Activated naive CD8-positive, alpha-beta T cell treated with anti-CD3 and anti-CD28 coated beads for 36 hours (primary cell): ENCODE measurements at places on chromosomes 5 and 9. TPM values are rescaled to one million over a fixed set of nuclear protein-coding genes. Genes with fewer than 3 reads are reported as not detected.
A peak's percentile ranks its signal among the peaks of the same experiment; 100 is the strongest.

Gene PPIC
- total RNA-seq: not detected

Gene SPATA31E1
- not detected for total RNA-seq

- no peak for DNase-seq
Measured at GRCh38 chr5:176659512-176659839, 12.2 kb downstream of the TSPAN17 start.

DNA sequence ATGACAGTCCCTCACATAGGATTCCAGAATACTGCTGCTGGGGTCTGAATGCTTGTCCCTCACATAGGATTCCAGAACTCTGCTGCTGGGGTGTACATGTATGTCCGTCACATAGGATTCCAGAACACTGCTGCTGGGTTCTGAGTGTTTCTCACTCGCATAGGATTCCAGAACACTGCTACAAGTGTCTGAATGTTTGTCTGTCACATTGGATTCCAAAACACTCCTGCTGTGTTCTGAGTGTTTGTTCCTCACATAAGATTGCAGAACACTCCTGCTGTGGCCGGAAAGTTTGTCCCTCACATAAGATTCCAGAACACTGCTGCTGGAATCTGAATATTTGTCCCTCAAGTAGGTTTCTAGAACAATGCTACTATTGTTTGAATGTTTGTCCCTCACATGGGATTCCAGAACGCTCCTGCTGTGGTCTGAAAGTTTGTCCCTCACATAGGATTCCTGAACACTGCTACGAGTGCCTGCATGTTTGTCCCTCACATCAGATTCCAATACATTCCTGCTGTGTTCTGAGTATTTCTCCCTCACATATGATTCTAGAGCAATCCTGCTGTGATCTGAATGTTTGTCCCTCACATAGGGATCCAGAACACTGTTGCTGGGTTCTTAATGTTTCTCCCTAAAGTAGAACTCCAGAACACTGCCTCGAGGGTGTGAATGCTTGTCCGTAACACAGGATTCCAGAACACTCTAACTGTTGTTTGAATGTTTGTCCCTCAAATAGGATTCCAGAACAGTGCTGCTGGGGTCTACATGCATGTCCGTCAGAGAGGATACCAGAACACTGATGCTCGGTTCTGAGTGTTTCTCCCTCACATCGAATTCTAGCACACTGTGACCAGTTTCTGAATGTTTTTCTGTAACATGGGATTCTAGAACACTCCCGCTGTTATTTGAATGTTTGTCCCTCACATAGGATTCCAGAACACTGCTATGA, 200.4 kb downstream of the FOXD4L6 start:
- DNase-seq: no peak

- DNase-seq: no peak
Measured at GRCh38 chr5:7474821-7475403, 79.0 kb downstream of the ADCY2 start.

- DNase-seq: no peak
Measured at GRCh38 chr5:68080282-68081050, 135.1 kb upstream of the PIK3R1 start.

Gene IFNA13
- total RNA-seq: not detected

Gene CCL21
- total RNA-seq: not detected

GRCh38 chr5:157613385-157614245, 38.0 kb upstream of the ADAM19 start:
- no peak for DNase-seq

GRCh38 chr5:83388608-83389007, 82.9 kb upstream of the VCAN start:
- no peak for DNase-seq

DNA sequence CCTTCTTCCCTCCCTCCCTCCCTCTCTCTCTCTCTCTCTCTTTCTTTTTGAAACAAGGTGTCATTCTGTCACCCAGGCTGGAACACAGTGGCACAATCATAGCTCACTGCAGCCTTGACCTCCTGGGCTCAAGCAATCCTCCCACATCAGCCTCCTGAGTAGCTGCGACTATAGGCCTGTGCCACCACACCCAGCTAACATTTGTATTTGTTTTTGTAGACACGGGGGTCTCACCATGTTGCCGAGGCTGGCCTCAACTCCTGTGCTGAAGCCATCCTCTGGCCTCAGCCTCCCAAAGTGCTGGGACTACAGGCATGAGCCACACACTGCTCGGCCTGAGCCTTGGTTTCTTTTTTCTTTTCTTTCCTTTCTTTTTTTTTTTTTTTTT, 45.8 kb downstream of the PLPP7 start:
- DNase-seq: no peak

GRCh38 chr9:136779808-136780207, 11.3 kb upstream of the TMEM141 start:
- no peak for DNase-seq

Gene TCF7
- total RNA-seq: 66.4 TPM

DNA sequence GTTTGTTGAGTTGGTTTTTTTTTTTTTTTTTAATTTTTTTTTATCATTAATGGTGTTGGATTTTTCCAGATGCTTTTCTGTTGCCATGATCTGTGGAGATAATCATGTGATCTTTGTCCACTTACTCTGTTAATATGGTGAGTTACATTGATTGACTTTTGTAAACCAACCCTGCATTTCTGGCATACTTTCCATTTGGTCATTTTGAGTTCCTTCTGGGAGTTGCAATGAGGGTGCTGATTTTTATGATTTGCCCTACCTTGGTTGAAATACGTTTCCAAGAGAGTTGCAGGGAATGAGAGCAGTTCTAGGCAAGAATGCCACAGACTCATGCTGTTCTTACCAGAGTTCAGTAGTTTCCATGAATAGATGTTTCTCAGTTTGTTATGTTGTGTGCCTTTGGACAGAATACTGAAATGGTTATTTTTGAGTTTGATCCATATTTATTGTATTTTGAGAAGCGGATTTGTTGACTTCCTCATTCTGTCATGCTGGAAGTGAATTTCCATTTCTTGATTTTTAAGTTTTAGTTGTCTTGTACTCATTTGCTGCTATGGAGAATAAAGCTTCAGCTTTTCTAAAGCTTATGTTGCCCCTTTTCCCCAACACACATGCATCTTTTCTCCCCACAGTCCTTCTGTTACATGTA, 69.0 kb downstream of the SCAMP1 start:
- no peak for DNase-seq

Gene CNTLN
- 0.68 TPM for total RNA-seq

GRCh38 chr9:92714016-92714415, 44.1 kb upstream of the IPPK start:
- no peak for DNase-seq

DNA sequence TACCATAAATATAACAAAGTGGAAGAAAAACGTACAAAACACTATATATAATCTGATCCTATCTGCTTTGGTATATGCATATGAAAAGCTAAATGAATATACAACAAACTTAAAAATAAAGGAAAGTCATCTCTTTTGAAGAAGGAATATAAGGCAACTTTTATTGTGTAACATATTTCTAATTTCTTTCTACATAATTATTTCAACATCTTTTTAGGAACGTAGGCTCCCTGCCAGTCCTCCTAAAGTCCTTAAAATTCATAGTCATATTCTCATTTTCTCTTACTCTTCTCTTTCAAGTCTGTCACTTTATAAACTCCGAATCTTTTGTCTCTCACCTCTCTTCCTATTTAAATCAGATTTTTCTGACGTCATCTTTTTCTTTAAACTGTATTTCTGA, 9.6 kb downstream of the DEPDC1B start:
- DNase-seq: no peak

Gene GLIPR2
- 5.3 TPM for total RNA-seq

- DNase-seq: no peak
Measured at GRCh38 chr5:1856596-1857255, 26.0 kb downstream of the IRX4 start.

DNA sequence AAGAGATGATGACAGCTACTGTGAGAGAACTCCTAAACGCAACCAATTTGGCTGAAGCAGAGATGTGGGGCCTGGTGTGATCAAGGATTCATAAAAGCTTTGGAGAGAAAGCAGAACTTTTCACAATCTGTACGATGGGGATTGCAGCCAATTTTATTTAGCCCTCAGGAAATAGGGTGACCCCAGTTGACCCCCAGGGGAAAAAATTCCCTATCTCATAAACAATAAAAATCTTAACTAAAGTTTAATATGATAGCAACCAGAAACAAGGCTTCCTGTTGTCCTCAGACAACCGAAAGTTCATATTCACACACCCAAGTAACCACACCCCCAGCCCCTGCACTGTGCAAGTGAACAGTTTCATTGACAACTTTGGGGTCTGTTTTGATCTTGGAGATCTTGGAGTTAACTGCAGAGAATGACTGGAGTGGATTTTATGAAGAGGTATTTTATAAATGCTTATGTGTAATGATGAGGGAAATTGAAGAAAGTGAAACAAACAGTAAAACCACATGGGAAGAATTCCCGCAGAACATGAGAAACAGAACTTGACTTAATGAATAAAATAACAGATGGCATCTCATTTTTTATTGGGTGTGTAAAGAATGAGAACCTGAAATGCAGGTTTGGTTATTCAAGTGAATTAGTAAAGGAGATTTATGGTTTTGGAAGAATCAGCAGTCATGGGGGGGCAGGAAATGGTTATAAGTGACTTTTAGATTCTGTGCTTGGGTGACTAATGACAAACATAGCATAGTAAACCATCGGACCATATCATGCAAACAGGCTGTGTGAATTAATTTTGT, 94.5 kb downstream of the PDE4D start:
- DNase-seq: peak; percentile 15

DNA sequence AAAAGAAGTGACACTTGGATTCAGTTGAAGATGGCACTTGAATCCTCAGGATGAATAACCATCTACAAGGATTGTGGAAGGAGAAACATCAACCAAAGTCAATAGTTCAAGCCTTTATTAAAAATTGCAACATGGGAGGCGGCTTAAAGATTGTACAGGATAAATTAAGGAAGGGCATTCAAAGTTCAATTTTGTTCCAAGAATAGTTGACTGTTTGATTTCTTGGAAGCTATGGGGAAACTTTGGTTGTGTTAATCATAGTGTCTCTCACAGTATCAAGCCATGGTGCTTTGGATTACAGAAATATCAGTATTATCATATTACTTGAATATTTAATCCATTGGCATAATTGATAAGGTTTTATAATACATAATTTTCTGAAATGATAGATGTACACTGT, 1844.3 kb downstream of the MAT2B start:
- no peak for DNase-seq

- DNase-seq: peak; percentile 8
Measured at GRCh38 chr5:133754575-133755169, 142.3 kb upstream of the FSTL4 start.

DNA sequence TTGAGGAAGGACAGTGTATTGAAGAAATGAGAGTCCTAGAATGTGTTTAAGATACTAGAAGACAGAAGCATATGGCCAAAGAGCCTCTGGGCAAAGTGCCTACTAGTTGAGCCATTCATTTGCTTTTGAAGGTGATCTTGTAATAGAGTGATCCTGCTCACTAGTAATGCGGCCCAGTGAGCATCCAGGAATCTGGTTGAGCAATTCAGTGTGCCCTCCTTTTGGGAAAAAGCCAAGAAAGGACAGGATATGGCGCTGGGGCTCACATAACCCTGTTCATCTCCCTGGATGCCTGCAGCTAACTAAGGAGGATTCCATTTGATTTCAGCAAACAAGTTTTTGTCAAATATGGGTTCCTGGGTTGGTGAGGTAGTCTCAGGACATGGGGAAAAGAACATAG, 16.3 kb downstream of the ADAM19 start:
- no peak for DNase-seq

Gene ALDH1A1
- total RNA-seq: not detected

DNA sequence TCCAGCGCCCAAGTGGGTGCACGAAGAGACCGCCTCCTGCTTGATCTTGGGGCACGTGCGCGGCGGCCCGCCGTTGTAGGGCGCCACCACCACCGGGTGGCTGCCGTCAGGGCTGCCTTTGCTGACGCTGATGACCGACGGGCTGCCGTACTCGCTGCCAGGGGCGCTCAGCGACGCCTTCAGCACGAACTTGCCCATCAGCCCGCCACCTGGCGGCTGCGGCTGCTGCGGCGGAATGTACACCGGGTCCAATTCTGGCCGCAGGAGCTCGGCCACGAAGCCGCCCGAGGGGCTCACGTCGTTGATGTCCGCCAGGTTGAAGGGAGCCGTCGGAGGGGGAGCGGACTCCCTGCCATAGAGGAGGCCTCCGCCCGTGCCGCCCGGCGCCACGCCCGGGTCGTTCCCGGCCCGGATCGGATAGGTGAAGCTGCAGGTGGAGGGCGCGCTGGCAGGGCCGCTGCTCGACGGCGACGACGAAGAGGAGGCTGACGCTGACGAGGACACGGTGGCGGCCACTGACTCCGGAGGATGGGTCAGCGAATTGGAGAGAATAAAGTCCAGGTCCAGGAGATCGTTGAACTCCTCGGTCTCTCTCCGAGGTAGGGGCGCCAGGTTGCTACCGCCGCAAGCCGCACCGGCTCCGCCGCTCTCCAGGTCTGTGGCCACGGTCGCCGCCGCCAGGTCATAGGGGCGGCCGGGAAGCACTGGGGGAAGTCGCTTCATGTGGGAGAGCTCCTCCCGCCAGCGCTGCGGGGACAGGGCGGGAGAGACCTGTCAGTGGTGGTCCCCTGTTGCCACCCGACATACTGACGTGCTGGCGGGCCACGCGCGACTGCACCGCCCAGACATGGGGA, 1.8 kb downstream of the KLF4 start:
- DNase-seq: peak; percentile 38

- DNase-seq: peak; percentile 55
Measured at GRCh38 chr5:146565764-146566367, 49.9 kb upstream of the GPR151 start.

DNA sequence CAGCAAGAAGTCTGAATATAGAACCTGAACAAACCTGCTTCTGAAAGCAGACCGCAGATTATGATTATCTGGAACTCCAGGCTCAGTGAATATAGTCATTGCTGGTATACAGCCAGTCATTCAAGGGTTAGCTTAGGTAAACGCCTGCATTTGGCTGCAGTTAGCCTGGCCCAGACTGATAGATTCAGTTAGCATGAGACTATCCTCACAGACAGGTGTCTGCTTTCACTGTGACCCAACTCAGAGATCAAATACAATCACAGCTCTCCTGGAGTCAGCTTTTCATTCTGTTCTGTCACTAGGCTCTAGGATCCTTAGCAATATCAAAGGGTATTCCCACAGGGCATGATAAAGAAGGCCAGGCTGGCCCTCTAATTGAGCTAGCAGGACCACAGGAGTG, 138.6 kb upstream of the PLCXD3 start:
- DNase-seq: no peak

DNA sequence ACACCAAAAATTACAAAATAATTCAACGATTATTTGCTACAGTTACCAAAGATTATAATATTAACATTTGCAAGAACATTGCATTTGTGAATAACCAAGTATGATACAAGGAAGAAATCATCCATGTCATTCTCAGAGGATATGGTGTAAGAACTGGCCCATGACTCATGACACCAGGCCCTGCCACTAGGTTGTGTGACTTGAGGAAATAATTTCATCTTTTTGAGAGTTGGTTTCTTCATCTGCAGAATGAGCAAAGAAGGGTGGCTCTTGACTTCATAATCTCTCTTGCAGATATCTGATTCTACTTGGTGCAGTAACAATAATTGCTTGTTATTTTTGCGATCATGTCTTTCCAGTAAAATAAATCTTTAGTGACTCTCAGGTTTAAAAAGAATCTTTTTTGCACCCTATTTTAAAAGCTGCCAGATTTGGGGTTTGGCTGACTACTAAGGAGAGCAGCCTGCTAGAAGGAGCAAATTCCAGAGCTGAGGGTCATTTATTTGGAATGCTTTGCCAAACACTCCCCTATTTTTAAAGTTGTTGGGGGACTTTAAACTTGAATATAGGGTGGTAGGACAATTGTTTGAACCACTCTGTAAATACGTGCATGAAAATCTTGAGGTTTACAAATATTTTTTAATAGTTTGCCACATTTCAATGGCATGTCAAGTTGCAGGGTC, 23.5 kb downstream of the ITGA1 start:
- DNase-seq: no peak
